Lung microvascular endothelial cell (primary cell): ENCODE measurements at places on chromosomes 5 and 9. TPM values are rescaled to one million over a fixed set of nuclear protein-coding genes. Genes with fewer than 3 reads are reported as not detected.

Gene BTNL3
- total RNA-seq: not detected in 2 replicates

Gene NRG2
- 0.20 and 0.44 TPM in 2 replicates for total RNA-seq

Gene PIP5K1B
- under 0.01 TPM in 1 of 2 replicates, not detected in the other for total RNA-seq

- DNase-seq: peak; percentile 45
Observed at GRCh38 chr9:127397646-127398274, 791 bp downstream of the SLC2A8 start.

DNA sequence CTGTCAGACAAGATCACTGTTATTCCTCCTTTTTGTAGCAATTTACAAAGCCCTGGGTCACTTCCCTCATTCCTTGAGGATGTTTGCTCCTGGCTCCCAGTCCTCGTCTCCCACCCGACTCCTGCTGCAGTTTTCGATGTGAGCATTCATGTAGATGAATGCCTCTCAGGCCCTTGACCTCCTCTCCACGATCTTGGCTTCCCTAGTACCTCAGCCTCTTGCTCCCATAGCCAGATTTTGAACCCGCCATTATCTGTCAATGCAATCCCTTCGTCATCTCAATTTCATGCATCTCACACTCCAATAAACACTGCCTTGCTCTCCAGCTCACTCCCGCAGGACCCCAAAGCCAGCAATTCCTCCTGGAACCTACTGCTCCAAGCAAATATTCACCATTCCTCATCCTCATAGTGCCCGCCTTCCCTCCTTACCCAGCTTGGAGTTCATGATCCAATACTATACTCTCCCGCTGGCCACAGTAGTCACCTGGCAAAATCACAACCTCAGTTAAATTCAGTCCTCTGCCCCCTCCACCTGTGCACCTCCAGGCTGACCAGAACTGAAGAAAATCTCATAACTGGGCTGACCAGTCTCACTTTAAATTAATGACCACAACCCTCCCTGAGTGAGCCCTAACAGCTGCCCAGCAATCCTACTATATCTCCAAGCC is 35.1 kb upstream of the JADE2 start:
- DNase-seq: no peak

DNA sequence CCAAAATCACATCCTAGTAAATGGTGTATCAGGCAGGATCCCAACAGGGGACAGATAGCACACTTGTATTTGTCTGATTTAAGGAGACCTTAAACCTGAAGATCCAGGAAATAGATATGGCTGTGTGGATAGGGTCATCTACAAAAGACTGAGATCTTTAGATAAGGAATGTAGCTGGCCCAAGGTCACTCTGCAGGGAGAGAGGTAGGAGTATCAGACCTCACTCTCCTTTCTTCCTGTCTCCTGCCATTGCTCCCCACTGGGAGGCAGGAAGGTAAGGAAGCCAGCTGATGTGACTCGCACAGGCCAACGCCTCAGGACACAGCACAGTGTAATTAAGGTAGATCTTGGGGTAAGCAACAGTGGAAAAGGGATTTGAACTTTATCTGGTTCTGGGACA is 85.8 kb downstream of the PLPPR1 start:
- no peak for DNase-seq

Gene BSPRY
- not detected in 2 replicates for total RNA-seq

- peak; percentile 11 for DNase-seq
Observed at GRCh38 chr9:107861075-107861474, 371.5 kb upstream of the KLF4 start.

DNA sequence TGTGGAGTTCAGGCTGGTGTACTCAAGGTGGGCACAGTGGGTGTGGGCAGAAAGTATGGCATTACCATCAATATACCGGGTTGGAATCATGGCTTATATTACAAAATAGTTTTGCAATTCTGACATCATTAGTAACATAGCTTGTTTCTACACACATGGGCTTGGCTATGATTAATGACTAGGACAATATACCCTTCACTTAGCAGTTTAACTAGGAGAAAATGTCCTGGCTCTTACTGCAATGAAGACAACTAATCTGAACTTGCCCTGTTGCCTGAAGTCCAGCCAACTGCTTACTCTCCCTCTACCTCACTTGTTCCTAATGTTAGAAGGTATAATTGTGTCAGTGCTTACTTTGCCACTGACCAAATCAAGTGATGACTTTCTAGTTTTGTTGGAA is 612.5 kb downstream of the EFNA5 start:
- DNase-seq: no peak

GRCh38 chr5:113034182-113034773 is 57.7 kb downstream of the DCP2 start:
- no peak for DNase-seq

DNA sequence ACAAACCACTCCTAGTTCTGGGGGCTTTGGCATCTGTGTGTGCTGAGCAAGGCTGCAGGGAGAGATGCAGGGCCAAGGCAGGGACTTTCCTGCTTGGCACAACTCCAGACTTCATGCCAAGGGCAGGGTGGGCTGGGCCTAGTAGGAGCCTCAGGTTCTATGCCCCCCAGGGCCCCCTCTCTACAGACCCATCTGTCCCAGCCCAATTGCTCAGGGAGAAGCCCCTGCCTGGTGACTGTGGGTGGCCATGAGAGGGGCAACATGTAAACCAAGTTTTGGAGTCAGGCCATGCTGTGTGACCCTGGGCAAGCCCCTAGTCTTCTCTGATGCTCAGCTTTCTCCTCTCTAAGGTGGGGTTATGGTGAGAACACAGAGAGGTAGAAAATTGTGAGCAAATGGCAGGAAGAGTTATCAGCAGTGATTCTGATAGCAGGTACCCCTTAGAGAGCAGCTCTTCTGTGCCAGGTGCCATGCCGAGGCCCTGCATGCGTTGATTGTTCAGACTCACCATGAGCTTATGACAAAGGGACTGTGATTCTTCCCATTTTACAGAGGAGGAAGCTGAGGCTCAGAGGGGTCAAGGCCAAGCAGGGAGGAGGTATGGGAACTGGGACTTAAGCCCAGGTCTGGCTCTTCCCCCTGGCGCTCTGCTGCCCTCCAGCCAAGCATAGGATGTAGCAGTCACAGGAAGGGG is 5.2 kb downstream of the OLFML2A start:
- DNase-seq: no peak

Gene FOXD4L5
- total RNA-seq: not detected in 2 replicates

GRCh38 chr5:137312011-137312410 is 187.1 kb downstream of the SPOCK1 start:
- no peak for DNase-seq

DNA sequence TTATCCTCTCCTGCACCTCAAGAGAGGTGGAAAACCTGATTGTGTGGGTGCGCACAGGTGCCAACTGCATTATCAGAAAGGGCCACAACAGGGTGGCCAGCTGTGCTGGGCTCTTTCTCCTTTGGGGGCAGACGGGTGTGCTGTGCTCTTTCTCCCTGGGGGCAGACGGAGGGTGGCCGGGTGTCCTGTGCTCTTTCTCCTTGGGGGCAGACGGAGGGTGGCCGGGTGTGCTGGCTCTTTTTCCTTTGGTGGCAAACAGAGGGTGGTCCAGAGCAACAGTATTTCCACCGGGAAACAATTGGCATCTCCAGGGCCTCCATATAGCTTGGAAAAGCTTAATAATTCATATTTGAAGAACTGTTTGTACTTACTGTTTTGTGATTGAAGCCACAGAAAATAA is 6.8 kb downstream of the LMX1B start:
- no peak for DNase-seq

DNA sequence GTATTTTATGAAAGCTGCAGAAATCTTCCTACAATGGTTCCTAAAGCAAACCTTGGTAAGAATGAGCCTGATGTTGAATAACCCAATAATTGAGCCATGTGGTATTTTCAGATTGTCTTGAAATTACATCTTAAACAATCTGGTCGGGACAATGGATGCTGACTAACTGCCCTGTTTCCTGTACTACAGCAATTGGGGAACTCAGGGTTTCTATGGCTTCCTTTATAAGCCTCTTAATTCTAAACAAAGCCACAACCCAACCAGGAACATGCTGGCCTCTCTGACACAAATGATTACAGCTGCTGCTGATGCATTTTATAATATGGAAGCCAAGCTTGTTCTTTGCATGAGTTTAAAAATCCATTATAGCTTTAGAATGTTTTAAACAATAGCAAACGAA is 30.2 kb downstream of the PTPN3 start:
- peak; percentile 11 for DNase-seq

DNA sequence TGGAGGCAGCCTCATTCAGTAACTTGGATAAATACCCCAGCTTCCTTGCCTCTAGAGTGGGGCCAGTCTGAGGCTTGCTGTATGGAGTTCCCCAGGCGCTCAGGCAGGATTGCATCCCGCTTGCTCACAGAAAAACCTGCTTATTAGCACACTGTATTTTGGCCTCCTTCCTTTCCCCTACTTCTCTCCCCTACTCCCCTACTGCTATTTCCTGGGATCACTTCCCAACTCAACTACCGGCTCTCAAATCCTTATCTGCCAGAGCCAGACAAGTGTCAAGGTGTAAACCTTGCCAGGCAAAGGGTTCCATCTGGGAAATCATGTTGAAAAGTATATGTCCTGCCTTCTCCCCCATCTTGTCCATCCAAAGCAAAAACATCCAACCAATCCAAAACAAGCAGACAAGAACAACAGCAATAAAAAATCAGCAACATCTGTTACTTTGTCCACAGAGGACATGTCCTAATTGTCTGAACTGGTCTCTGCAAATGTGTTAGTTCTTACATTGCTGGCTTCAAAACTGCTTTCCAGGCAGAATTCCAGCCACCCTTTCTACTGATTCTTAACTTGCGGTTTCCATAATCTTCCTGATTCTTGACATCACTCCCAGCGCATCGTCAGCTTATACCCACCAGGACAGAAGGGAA is 164.1 kb upstream of the SEMA6A start:
- DNase-seq: no peak

GRCh38 chr5:169988947-169989346 is 8.7 kb upstream of the INSYN2B start:
- DNase-seq: peak; percentile 54

- DNase-seq: no peak
Observed at GRCh38 chr9:107938801-107939386, 449.3 kb upstream of the KLF4 start.

DNA sequence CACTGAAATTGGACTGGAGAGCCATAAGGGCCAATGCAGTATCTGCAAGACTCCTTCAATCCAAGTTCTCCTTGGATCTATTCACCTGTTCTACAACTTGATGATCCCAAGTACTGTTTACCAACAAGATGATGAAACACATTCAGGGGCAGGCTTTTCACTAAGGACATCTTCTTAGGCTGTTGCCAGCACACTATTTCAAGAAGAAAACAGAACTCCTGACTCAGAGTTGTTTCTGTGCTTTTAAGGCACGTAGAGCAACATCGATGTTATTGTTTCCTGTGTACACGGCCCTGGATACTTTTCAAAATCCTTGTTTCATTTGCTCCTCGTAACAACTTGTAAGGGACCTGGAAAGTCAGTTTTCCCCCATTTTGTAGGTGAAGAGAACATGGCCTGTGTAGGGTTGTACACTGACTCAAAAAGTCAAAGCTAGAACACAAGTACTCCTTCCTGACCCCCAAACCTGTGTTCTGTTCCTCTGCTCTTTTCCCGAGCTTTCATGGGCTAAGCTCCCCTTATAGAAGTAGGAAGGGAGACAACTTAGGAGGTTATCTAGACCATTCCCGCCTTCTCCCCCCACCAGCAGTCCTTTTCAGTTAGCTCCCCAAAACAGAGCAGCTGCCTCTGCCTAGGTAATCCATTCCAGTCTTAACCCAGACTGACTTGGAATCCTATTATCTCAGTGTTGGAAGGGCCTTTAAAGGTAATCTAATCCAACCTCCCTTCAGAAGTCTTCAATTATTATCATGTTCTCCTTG is 5.2 kb upstream of the MGAT1 start:
- DNase-seq: peak; percentile 59

- no peak for DNase-seq
Observed at GRCh38 chr9:88460587-88461332, 72.5 kb downstream of the SPIN1 start.

Gene RASGEF1C
- total RNA-seq: under 0.01 TPM in 1 of 2 replicates, not detected in the other

- DNase-seq: no peak
Observed at GRCh38 chr9:135801070-135801469, 99.1 kb downstream of the KCNT1 start.

DNA sequence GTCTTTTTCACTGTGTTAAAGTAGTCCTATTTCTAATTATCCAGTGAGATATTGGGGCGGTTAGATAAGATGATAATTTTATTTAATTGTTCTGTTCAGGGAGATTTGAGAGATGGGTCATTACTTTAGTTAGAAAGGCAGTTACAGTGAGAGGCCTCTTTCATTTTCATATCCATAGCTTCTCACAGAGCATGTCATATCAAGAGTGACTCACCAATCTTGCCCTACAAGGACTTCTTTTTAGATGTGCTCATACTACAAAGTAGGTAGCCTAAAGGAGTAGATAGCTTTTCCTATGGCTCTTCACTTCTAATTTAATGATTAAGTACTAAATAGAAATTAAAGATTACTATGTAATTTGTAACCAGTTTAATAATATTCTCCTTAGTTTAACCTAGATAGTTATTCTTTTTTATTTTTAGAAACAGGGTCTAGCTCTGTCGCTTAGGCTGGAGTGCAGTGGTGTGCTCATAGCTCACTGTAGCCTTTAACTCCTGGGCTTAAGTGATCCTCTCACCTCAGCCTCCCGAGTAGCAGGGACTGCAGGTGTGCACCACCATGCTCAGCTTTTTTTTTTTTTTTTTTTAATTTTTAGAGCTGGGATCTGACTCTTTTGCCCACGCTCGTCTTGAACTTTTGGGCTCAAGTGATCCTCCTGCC is 71.0 kb downstream of the FER start:
- DNase-seq: peak; percentile 59

Gene ARID3C
- total RNA-seq: under 0.01 and 0.20 TPM in 2 replicates

DNA sequence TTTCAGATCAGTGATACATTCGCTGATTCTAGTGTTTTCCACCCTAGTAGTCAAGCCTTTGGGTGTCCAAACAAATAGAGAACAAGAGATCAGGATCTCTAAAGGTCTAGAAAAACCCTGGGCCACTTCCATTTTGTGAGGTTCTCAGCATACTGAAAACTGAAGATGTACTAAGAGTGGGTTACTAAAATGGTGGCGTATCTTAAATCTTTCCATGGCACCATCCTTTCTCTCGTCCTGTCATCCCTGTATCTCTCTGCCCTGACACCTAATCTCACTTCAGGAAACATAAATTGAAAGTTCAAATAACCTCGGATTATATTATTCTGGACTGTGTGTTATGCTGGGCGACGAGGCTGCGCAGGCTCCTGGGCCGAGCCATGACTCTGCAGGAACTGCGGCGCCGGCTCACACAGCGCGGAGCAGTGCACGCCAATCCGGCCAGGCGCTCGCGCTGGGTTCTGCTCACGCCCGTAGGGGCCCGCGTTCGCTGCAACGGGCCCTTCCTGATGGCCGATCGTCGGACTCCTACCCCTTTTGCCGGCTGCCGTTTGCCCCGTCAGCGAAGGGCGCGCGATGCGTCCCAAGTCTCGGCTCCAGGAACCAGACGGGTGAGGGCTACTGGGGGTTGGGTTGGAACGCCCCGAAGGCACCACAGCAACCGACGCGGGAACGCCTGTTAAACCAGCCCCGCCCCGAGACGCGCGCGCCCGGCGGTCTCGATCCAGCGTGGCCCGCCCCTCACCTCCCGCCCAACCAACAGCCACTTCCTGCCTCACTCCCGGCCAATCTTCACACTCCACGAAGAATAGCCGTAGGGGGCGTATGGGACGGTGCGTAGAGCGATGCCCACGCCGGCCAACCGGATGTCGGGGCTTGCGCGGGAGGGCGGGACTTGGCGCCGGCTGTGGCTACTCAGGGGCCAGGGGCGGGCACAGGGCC is 503 bp upstream of the CANX start:
- peak; percentile 100 for DNase-seq
